ENCODE measurements at places on chromosomes 12 and 14.
A peak's percentile ranks its signal among the peaks of the same experiment; 100 is the strongest.

DNA sequence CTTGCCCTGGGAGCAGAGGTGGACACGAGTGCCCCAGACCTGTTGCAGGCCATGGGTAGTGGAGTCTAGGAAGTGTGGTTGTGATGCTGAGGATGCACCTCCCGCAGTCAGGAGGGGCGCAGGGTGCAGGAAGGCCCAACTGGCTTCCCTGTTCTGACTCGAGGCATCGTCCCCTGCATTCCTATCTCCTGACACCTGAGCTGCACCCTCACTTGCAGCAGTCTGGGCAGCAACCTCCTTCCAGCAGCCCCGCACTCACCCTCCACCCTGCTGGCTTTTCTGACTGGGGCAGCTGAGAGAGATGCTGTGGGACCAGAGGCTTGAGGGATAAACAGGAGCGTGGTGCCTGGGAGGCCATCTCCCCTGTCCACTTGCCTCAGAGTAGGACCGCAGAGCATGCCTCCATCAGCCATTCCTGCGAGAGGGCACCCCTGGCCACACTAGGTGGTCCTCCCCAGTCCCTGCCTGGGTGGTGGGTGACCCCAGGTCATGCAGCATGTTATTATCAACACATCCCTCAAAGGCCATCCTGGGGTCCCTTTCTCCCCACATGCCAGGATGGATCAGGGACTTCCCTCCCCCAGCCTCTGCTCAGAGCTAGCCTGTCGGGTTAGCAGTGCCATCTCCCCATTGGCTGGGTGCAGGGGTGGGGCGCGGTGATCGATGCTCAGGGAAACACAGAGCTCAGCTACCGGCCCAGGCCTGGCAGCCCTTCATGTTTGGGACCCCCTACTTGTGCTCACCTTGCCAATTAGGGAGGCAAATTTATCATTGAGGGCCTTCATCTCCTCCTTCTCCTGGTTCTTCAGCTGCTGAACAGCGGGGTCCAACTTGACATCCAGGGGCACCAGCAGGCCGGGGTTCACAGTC, 719 bp downstream of the KRT80 start:
- DNase-seq: no peak

GRCh38 chr14:50018201-50018932, 98.0 kb downstream of the VCPKMT start:
- DNase-seq: peak; percentile 20

DNA sequence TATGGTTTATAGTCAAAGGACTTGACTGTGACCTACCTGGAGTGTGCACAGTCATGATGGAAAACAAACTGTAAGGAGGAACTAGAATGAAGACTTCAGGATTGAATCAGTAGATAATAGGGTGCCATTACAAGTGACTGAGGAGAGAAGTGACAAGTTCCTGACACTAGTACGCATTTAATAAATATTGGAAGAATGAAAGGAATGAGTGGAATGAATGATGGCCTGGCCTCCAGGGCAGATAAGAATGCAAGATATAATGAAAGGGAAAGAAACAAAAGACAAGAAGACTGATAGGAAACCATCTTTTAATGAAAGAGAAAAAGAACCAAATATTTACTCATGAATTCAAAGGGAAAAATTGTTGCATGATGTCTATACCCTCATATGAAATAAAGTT, 44.7 kb upstream of the NEDD1 start:
- DNase-seq: no peak

GRCh38 chr12:82805812-82806497, 119.2 kb downstream of the TMTC2 start:
- no peak for DNase-seq

DNA sequence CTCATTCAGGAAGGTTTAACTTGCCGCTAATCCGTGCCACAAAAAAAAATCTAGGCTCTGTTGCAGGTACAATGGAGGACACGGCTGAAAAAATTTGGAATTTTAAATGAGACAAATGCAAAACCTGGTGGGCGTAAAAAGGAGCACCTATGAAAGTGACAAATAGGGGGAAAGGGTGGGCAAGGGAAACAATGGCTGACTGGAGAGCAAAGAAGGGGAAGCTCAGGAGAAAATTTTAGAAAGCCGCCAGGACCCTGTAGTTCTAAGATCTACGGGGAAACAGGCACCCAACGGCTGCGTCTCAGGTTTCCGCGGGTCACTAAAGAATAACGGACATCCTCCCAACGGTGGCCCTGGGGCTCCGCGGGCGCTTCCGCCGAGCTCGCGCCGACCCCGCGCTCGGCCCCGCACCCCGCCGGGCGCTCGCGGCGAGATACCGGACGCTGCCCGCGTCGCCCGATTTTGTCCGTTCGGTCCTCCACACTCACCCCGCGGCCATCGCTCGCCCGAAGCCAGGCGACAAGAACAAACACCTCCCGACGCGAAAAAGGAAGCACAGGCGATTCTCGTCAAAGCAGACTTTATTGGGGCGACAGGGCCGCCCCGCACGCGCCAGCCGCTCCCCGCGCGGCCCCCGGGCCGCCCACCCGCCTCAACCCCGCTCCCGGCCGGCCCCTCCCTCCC, 1.1 kb upstream of the YY1 start:
- peak; percentile 34 for DNase-seq

GRCh38 chr14:77094672-77095284, 3.3 kb upstream of the CIPC start:
- DNase-seq: peak; percentile 82

Data from endothelial cell of umbilical vein (primary cell).